RCC 7860 (cell line): ENCODE measurements at places on chromosomes 11 and 22.
A peak's percentile ranks its signal among the peaks of the same experiment; 100 is the strongest.

DNA sequence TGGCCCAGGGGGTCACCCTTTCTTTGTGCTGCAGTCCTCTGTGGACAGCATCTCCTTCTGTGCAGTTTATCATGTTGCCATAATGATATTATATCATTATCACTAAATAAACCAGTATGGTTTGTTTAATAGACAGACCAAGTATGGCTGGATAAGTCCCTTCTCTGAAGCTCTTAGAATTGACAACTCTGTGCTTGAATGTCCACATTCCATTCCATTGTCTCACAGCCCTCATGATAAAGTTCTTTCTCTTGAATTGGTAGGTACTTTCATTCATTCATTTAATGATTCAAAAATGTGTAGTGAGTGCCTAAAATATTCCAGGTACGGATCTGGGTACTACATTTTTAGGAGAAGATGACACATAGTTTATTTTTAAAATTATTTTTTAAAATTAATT, 7.8 kb downstream of the RPS6KA4 start:
- DNase-seq, result no peak

DNA sequence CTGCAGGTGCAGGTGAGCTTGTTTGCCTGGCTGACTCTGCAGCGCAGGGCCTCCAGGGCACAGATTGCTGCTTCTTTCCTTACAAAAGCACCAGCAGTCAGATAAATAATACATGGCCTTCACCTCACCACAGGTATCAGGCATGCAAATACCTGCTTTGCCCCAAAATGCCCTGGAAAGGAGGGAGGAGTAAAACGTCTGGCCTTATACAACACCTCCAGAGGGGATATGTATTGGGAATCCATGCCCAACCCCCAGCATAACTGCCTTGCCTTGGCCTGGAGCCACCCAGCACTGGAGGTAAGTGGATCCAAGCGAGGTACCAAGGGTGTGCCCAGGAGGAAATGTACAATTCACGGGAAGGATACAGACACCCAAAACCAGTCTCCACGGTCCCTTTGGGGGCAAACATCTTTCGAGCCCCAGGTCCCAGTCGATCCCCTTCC, 860 bp downstream of the TMEM184B start:
- DNase-seq, result no peak

DNA sequence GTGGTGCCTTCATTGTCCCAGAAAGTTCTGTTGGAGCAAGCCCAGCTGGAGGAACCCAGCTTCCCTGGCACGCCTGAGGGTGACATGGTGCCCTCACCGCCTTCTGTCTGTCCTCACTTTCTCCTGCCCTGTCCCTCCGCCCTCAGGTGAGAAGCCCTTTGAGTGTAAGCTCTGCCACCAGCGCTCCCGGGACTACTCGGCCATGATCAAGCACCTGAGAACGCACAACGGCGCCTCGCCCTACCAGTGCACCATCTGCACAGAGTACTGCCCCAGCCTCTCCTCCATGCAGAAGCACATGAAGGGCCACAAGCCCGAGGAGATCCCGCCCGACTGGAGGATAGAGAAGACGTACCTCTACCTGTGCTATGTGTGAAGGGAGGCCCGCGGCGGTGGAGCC, 46.0 kb upstream of the NNMT start:
- DNase-seq, result no peak

DNA sequence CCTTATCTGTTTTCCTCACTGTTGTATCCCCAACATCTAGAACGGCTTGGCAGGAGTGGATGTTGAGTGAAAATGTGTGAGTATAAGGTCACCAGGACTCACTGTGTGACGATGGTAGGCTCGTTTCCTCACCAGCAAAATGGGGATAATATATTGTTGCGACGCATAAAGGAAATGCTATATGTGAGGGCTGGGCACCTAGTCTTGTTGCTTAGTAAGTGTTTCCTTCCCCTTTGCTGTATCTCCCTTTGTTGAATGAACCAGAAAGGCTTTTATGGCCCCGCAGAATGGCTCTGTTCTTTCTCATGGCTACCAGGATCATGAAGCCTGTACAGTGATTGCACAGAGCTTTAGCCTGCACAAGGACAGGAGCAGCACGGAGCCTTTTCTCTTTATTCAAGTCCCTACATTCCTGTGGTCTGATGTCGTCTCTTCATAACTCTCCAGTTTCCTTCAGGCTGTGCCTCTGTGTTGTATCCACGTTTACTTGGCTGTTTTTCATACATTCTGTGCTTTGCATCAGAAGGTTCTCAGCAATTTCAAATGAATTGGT, 5.4 kb downstream of the TNRC6B start:
- DNase-seq, result peak; percentile 59

DNA sequence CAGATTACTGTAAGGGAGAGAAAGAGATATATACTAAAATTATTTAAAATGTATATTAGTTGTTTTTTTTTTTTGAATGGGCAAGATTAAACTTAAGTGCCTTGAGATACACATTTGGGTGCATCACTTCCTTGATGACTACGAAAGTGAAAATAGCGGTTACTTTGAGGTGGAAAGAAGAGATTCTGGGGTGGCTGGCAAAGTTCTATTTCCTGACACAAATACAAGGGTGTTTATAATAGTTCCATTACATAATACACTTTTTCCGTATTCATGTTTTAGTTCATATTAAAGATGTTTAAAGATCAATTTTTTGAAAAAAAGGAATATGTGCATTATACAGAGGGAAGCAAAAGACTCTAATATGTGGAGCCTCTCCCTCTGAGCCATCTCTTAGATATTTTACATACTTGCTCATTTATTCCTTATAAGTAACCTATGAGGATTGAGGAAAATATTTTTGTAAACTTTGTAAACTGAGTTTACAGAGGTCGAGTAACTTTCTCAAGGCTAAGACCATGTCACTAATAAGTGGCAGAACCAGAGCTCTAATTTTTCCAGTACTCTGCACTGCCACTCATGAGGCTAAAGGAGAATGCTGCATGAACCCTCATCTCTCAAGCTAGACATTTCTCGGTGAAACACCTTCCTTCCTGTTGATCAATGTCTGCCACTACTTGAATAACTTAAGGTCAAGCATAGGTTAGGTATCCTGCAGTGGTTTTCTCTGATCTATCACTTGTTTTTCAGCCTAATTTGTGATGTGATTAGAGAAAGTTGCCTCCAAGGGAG, 58.6 kb downstream of the DDIAS start:
- no peak for DNase-seq

- peak; percentile 45 for DNase-seq
Observed at GRCh38 chr11:104968355-104968855, at the start of gene CASP4. TSS of gene CASP4 (minus strand) at chr11:104968574. CDS start at chr11:104968525, 49 bp downstream.

GRCh38 chr22:31055117-31055634, 25.9 kb upstream of the SMTN start:
- no peak for DNase-seq

DNA sequence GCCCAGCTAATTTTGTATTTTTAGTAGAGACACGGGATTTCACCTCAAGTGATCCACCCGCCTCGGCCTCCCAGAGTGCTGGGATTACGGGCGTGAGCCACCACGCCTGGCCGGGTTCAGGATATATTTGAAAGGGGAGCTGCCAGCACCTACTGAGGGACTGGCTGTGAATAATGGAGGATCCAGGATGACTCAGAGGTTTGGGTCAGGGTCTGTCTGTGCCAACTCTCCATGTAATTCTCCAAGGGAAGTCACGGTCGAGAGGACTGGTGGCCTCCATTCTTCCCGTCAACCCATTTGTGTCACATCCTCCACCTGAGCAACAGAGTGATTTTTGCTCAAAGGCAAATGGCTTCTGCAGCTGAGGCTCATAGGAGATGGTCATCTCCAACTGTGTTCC, 3.6 kb upstream of the ARRB1 start:
- peak; percentile 83 for DNase-seq

GRCh38 chr11:33616552-33616951, 84.1 kb downstream of the C11orf91 start:
- no peak for DNase-seq

DNA sequence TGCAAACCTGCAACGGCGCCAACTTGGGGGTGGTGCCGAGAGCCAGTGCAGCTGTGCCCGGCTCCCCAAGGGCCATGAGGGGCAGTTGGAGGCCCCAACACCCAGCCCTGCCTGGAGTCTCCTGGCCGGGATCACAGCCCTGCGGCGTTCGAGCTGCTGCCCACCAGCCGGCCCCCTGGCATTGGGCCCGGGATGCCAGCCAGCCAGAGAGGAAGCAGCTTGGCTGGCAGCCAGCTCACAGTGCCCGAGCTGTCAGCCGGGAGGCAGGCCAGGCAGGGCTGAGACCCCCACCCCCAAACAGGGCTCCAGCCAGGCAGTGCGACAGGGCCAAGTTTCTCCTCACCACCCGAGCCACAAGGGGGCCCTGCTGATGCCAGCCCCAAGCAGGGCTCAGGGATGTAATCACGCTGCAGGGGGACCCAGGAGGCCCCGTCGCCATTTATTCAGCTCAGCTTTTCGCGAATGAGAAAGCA, 26.0 kb upstream of the TCF20 start:
- DNase-seq, result no peak

DNA sequence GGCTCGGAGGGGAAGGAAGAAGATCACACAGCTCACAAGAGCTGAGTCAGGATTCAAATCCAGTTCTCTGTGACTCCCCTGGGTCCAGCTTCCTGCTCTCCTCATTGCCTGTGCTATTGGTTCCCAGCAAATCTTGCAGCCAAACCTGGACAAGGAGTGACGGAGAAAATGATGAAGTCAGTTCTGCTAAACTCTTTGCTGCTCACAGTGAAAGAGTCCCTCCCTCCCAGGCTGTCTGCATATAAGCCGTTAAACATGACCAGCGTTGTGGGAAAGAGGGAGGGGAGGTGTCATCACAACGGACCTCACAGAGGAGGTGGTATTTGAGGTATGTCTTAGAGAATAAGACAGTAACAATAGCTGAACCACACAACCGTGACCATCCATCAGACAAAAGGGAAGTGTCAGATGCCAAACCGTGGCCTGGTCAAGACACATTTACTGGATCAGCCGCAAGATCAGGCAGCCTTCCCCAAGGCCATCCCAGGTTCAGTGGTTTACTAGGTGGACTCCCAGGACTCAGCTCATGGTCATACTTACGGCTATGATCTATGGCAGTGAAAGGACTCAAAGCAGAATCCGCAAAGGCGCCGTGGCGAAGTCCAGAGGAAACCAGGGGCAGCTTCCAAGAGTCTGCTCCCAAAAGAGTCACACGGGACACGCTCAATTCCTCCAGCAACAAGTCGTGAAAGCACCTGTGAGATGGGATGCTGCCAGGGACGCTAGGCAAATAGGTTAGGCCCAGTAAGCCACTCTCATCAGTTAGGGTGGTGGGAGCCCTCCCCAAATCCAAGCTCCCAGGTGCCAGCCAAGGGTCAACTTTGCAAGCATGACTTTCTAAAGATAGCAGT, 2.8 kb upstream of the CYTH4 start:
- DNase-seq, result peak; percentile 99

DNA sequence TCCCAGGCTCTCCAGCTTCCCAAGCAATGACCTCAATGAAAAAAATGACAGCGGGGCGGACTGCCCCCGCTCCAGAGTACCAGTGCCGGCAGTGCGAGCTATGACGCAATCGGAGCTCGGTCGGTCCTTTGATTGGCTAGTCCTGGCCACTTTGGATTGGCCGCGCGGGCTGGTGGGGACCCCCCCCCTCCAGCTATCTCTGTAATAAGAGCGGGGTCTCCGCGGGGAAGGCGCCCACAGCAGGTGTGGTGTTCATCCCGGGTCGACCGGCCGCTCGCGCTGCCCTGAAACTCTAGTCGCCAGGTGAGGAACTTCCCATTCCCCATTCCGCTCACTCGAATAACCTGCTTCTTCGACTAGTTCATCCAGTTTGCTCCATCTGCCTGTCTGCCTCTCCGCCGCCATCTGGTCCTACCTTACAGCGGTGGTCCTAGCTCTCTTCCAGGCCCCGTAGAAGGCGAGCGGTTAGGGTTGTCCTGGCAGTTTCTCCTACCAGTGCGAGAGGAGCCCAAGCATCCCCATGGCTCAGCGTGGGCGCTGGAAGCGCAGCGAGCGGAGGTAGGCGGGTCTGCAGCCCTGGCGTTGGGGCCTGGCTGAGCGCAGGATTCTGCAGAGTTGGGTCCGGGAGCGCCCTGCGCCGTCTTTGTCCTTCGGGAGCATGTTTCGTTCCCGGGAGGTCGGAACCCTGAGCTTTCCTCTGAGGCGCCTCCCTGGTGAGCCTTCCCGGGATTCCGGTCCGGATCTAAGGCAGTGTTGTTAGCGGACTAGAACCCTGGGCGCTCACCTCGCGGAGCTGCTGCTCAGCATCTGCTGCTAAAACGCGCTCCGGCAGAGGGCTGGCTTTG, at the start of gene CALCB:
TSS of gene CALCB (plus strand) at position 233 of the 845 bp plus-strand sequence. CDS start 1,126 bp downstream, outside the sequence.
- DNase-seq, result no peak

GRCh38 chr11:87141980-87142514, 104.3 kb downstream of the TMEM135 start:
- no peak for DNase-seq

- DNase-seq, result no peak
Observed at GRCh38 chr11:17570034-17570433, 23.0 kb downstream of the OTOG start.

GRCh38 chr11:19506816-19507486, 205.7 kb upstream of the NAV2 start:
- no peak for DNase-seq

- DNase-seq, result no peak
Observed at GRCh38 chr22:23803001-23803819, 16.4 kb downstream of the SMARCB1 start.

DNA sequence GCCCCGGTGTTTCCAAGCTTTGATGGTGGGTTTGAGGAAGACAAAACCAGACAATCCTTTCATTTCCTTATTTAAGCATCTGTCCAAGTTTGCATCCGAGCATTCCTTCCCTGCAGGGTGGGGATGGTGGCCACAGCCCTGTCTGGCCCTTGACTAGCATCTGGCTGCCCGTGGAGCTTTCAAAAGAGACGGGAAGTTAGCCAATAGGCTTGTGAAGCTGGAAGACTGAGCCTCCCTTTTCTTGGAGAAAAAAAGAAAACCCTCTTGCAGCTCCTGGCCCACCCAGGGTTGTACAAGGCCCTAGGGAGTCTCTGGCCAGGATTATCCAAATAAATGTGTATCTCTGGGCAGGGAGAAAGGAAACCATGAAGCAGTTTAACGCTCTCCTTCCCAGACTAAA, 60.6 kb downstream of the MICAL2 start:
- no peak for DNase-seq

GRCh38 chr22:44357966-44358465, 45.3 kb upstream of the SHISAL1 start:
- DNase-seq, result no peak

DNA sequence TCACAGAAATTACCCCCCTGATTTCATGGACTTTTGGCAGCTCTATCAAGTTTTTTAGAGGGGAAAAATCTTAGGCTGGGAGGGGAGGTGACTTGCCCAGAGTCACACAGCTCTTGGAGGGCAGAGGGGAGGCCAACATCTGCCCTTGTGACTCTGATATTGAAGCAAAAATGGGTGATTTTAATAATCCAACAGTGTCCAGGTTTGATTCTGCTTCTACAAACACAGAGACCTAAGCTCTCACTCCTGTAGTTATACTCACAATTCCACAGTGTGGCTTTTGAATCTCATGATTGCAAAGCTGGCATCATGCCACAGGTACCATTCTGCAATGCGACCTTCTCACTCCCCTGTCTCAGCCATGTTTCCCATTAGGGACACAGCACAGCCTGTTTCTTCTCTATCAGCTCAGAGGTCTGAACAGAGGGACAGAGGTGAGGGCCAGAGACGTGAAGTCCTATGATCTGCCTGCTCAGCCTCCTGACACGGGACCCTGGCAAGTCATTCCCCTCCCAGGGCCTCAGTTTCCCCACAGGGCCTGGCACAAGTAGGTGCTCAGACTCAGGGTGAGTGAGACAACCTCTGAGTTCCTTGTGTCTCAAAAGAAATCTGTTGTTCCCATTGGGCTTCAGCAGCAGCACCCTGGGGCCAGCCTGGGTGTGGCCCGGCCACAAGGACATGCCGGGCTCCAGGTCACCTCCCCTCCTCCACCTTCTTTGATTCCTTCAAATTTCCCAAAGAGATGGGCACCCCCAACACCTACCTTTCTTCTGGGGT, 766 bp downstream of the APOL2 start:
- no peak for DNase-seq
